NCI-H187 treated with DMSO at 0.1 percent for 48 hours (cell line): ENCODE measurements at places on chromosomes 1 and 21.
A peak's percentile ranks its signal among the peaks of the same experiment; 100 is the strongest.

DNA sequence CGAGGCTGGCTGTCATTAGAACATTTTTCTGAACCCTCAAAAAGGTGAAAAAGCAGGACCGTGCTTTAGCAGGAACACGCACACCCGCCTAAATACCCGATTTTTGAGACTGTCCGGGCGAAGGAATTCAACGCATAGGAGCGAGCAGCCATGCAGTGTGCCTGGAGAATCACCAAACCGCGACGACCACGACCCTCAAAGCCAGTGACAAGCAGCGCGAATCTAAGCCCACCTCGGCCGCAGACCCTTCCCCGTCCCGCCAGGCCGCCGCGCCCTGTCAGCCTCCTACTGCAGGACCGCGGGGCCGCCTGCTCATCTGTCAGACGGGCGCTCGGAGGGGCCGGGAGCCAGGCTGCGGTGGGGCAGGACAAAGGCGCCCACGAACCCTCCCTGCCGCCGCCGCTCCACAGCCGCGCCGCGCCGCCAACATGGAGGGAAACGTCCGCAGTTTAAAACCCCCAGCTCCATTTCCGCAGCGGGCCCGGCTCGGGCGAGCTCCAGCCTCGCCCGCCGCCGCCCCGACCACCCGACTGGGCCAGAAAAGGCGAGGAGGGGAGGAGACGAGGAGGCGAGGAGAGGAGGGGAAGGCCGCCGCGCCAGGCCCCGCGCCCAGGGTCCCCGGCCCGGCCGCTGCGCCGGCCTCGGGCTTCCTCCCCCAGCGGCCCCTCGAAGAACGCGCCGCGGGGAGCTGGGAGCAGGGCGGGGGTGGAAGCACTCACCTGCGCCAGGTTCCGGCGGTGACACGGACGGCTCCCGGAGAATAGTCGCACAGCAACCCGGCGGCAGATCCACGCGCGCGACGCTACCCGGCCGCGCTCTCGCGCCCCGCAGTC lies at the start of gene LBR:
TSS of gene LBR (minus strand) at position 804 of the 833 bp plus-strand sequence. CDS start 3,963 bp downstream, outside the sequence.
- no peak for DNase-seq

GRCh38 chr1:86389307-86389706 lies 6.8 kb downstream of the ODF2L start:
- no peak for DNase-seq

GRCh38 chr1:78958711-78959110 lies 47.8 kb downstream of the ADGRL4 start:
- DNase-seq: no peak

DNA sequence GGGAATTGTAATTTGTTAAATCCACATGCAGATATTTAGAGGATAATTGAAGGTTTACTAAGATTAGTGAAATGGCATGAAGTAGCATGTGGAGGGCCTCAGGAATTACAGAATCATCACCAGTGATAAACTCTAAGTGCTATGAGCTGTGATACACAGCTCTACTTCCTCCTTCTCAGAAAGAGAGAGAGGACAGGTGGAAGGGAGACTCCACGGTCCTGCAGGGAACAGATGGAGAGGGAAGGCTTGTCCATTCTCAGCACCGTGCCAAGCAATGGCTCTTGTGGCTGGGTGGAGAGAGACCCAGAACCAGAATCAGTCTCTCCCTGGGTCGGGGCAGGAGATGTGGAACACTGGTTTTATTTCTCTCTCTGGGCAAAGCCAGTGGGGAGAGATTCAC lies 27.8 kb upstream of the LYPD8 start:
- no peak for DNase-seq

GRCh38 chr1:14881775-14882672 lies 271.5 kb upstream of the TMEM51 start:
- no peak for DNase-seq

GRCh38 chr21:15127437-15127836 lies 62.6 kb upstream of the NRIP1 start:
- no peak for DNase-seq

DNA sequence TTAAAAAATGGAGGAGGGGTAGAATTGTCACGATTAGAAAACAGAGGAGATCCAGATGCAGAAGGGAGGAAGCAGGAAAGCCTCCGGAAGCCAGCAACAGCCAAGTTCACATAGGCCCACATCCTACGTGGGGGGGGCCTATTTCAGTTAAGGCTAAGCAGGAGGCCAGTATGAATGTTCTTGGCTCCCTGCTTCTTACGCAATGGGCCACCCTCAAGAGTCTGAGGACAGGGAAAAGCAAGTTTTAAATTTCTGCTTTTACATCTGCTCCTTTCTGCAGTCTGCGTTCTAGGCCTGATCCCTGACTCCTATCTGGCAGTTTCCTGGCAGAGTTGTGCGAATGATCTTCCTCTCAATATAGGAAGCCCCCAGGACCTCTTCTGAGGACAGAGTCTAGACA lies 30.6 kb downstream of the RABIF start:
- DNase-seq: no peak

- DNase-seq: no peak
Measured at GRCh38 chr1:116537040-116537831, 33.6 kb downstream of the CD58 start.

DNA sequence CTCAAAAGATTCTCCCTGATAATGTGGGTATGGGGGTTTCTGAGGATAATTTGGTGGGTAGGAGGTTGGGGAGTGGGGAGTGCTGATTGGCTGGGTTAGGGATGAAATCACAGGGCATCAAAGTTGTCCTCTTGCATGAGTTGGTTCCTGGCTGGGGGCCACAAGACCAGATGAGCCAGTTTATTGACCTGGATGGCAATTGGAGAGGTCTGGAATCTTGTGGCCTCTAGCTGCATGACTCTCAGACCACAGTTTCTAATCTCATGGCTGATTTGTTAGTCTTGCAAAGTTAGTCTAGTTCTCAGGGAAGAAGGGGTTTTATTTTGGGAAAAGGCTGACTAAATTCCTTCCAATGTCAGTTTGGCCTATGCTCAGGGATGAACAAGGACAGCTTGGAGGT lies 3.3 kb upstream of the GBP1 start:
- no peak for DNase-seq

DNA sequence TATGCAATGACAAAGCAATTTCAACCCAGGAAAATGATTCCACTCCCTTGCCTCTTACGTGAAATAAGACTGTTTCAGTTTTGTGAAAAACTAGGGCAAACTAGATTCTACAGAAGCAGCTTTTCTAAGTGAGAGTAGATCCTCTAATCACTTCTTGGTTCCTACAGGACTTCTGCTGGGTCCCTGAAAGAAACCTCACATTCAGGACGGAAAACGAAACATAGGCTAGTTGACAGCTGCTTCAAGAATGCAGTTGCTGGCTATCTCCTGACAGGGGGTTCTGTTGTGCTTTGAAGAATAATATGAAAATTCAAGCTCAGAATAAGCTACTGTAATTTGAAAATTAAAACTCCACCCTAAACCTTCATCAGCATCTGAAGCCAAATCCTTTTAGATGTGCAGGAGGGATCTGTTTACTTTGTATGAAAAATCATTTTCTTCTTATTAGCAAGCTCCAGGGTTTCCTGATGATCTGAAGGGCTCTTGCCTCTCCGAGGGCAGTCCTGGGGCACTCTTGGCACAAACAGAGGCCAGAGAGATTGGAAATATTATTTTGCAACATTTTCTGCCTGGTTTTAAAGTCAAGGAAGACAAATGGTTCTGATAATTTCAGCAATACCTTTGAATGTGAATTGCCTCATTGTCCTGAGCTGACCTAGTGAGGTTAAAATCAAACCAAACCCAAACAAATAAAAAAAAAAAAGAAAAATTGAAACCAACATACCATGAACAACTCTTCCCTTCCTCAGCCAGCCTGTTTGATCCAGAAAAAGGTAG lies 55.0 kb downstream of the NTMT2 start:
- DNase-seq: no peak

DNA sequence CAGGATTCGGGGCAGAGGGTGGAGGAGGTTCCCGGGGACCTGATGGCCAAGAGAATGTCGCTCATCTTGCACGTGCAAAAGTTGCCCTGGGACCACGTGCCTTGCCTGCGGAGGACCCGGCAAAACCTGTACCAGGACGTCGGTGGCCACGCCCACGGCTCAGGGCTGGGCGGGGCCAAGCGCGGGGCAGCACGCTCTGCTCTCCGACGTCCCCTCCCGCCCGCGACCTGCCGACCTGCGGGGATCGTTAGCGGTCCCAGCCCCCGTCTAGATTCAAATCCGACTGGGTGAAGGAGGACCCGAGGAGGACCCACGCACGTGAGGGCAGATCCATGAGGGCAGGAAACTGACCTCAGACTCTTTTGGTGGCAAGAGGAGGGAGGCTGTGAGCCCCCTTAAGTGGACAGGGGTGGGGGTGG lies at the start of gene C1orf167:
TSS of gene C1orf167 (plus strand) at position 206 of the 419 bp plus-strand sequence. CDS start 2,208 bp downstream, outside the sequence.
- DNase-seq: no peak

GRCh38 chr1:17403081-17403480 lies 31.1 kb downstream of the PADI6 start:
- no peak for DNase-seq

DNA sequence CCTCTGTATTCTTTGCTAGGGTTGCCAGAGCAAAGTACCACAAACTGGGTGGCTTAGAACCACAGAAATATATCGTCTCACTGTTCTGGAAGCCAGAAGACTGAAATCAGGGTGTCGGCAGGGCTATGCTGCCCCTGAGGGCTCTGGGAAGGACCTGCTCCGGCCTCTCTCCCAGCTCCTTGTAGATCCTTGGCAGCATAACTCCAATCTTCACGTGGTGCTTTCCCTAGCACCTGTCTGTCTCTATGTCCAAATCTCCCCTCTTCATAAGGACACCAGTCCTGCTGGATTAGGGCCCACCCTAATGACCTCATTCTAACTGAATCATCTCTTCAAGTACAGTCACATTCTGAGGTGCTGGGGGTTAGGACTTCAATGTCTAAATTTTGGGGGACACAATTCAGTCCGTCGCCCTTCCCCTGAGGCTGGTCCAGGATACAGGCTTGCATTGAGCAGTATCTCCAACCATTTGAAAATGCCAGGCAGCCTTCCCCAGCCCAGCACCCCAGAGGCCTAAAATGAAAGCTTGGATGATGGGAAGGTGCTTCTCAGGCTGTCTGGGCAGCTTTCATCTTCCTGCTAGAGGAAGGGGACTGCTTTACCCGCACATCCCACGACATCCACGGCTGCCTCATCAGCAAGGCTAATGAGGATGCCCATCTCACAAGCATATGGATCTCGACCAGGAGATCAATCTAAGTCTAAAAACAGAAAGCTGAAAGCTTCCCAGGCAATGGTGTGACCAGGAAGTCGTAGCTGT lies 24.7 kb downstream of the TRIM67 start:
- DNase-seq: no peak

GRCh38 chr1:176073524-176074157 lies 133.4 kb downstream of the COP1 start:
- peak; percentile 69 for DNase-seq

DNA sequence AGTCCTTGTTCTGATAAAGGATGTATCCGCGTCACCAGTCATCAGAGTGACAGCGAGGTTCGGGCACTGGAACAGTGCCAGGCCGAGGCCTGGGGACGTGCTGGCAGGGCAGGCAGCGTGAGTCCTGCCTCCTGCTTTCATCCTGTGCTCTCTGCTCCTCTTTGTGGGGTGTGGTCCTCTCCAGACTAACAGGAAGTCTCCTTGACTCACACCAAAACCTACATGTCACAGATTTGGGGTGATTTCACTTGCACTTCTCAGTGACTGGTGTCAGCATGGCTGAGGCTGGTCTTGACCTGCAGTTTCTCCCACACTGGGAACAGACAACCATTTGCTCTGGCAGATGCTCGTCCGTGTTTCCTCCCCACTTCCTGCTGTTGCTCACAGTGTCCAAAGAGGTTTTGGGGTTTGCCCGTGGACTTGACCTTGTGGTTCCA lies 8.8 kb upstream of the NLRP3 start:
- no peak for DNase-seq

GRCh38 chr1:148263128-148263905 lies 111.2 kb upstream of the NBPF11 start:
- DNase-seq: peak; percentile 79

DNA sequence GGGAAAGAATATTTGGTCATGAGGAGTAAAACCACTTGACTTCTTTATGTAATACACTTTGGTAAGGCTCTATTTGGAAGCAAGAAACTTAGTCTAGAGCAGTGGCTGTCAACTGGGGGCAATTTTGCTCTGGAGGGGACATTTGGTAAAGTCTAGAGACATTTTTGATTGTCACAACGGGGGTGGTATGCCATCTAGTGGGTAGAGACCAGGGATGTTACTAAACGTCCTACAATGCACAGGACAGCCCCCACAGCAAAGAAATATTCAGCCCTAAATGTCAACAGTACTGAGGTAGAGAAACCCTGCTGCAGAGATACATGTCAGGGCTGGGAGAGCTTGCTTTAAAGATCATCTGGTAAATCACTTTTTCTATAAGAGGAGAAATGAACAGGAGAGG lies 13.5 kb downstream of the FUCA1 start:
- DNase-seq: no peak

GRCh38 chr1:65896721-65897120 lies 104.0 kb downstream of the PDE4B start:
- no peak for DNase-seq

GRCh38 chr1:20560966-20561365 lies 8.6 kb downstream of the FAM43B start:
- DNase-seq: no peak

- no peak for DNase-seq
Measured at GRCh38 chr1:12007204-12007603, 12.1 kb upstream of the MIIP start.

- DNase-seq: peak; percentile 24
Measured at GRCh38 chr1:87937831-87938395, 609.2 kb downstream of the LMO4 start.

DNA sequence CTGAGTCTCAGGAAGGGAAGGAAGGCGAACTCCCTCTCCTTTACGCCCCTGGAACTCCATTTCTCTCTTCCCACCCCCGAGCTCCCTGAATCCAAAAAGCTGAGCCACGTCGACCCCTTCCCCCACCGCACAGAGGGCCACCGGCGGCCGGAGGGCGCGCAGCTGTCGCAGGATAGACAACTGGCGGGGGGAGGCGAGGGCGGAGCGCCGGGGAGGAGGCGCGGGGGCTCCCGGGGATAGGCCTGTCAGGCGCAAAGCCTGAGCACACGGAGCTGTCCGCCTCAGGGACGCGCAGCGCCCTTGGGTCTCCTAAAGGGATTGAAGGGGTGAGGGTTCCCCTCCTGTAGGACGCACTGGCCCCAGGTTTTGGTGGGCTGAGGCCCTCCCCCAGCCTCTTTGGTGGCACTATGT lies 752 bp upstream of the ACTA1 start:
- no peak for DNase-seq

- no peak for DNase-seq
Measured at GRCh38 chr1:64743954-64744491, 852 bp upstream of the RAVER2 start.

GRCh38 chr1:85911742-85912141 lies 203.5 kb upstream of the ZNHIT6 start:
- DNase-seq: no peak

DNA sequence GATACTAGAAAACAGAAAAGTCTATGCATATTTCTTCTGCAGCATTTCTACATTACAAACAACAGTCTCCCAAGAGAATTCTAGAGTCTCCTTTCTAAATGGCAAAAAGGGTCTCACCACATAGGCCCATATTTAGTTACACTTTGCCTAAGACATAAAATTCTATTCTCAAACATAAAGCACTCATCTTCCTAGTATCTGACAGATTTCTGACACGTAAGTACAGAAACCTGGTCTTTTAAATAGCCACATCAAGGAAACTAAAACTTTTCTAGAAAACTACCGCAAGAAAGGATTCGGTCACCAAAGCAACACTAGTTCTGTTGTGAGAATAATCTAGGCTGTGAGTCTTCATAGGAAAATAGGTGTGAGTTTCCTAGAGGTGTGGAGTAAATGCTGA lies 33.6 kb upstream of the CTSK start:
- no peak for DNase-seq

- no peak for DNase-seq
Measured at GRCh38 chr1:68085752-68086151, 35.3 kb upstream of the DIRAS3 start.

- DNase-seq: no peak
Measured at GRCh38 chr1:157235307-157235706, 97.1 kb upstream of the ETV3 start.

- no peak for DNase-seq
Measured at GRCh38 chr1:186878356-186878755, 49.6 kb downstream of the PLA2G4A start.
